NCI-H1417 treated with DMSO at 0.1 percent for 48 hours (cell line): ENCODE measurements at places on chromosomes 12 and 14.

GRCh38 chr12:111276146-111276545 is 92.7 kb downstream of the PHETA1 start:
- no peak for DNase-seq

- no peak for DNase-seq
Measured at GRCh38 chr14:63164108-63164683, 40.0 kb upstream of the RHOJ start.

DNA sequence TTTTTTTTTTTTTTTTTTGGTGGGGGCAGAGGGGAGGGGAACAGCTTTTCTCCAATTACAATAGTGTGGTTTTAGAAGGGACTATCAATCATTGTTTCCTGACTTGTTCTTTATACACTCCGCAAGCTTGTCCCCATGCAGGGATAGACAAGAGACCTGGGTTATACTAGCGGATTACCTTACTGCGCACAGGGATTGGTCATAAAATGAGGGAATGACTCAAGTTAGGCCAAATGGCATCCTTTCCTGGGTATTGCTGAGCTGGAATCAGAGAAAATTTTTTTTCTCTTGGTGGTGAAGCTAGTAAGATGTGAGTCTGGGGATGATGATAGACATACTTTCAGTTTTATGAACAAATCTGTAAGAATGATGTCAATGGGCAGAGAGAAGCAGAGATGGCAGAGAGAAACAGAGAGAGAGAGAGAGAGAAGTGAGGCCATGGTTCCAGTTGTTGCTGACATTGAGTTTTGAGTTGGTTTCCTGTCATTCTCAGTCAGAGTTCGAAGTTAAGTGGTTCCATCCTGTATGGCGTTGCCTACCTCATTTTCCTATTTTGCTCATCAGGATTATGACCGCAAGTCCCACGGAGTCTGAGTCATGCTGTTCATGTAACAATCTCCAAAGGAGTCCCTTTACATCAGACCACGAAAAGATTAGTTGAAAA is 59.1 kb upstream of the OTOGL start:
- DNase-seq: no peak

DNA sequence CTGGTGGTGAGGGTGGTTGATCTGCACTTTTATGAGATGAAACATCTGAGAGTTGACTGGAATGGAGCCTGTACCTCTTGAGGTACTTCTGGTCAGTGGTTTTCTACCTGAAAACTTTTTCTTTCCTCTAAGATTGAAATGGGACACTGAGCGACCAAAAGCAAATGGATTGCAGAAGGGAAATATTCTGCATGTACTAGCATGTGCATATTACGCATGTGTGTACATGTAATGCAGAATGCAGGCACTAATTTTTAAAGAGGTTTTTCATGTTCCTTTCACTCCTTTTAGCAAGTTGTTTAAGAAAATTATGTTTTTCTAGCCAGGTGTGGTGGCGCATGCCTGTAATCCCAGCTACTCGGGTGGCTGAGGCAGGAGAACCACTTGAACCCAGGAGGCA is 28.7 kb upstream of the EID3 start:
- DNase-seq: no peak

- no peak for DNase-seq
Measured at GRCh38 chr14:59754256-59754655, 116.3 kb downstream of the RTN1 start.

- no peak for DNase-seq
Measured at GRCh38 chr12:89319122-89319521, 33.2 kb downstream of the DUSP6 start.

DNA sequence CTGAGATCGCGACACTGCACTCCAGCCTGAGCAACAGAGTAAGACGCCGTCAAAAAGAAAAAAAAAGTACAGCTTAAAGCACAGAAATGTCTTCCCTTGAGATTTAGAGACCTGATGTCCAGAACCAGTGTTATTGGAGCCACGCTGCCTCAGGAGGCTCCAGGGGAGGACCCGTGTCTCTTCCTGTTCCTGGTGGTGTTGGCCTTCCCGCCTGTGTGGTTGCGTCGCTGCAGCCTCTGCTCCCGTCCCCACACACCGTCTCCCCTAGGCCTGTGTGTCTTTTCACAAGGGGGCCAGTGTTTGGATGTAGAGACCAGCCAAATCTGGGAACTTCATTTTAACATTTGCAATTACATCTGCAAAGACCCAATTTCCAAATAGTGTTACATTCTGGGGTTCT is 8.6 kb upstream of the FBRSL1 start:
- DNase-seq: no peak

DNA sequence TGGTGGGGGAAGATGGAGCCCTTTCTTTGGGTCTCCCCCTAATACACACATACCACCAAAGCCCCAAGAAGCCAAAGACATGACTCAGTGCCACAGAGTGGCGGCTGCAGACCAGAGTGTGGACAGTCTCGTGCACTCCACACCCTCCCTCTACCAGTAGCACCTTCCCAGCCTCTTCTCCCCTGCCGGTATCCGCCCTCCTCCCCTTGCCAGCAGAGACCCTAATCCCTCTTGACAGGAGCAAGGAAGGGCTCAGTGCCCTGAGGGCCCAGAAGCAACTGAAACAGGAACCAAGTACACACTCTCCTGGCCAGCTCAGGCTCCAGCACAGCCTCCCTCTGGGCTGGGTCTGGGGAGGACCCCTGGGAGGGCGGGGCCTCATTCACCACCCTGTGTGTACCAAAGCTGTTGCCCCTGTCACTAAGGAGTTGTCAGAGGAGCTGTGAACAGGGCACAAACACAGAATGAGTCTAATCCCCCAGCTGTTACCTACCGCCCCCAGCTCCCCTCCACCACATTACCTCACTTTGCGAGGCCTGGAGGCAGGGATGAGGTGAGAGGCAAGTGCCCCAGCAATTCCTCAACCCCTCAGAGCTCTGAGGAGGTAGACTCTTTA is 8.2 kb downstream of the SPRYD3 start:
- no peak for DNase-seq

GRCh38 chr14:97578982-97579548 is 781.9 kb downstream of the VRK1 start:
- DNase-seq: no peak

- DNase-seq: no peak
Measured at GRCh38 chr14:90263748-90264449, 7.5 kb downstream of the PSMC1 start.

DNA sequence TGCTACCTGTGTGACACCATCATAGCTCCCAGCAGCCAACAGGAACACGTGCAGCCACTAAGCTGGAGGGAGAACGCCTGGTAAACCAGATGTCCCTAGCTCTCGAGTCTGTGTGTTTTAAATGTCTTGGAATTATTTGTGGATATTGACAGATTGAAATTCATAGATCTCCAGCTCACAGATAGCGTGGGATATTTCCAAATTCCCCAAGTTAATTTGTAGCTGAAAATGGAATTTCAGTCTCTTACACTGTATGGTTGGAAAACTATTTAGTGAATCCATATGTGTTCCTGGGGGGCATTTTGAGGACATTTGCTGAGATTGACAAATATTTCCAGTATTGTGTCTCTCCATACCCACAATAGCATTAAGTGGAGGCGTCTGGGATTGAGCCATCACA is 618.6 kb upstream of the TMEM132C start:
- DNase-seq: no peak

- no peak for DNase-seq
Measured at GRCh38 chr14:60655119-60655897, 6.0 kb upstream of the SIX1 start.

- DNase-seq: no peak
Measured at GRCh38 chr14:54893151-54893760, 9.4 kb downstream of the GCH1 start.

DNA sequence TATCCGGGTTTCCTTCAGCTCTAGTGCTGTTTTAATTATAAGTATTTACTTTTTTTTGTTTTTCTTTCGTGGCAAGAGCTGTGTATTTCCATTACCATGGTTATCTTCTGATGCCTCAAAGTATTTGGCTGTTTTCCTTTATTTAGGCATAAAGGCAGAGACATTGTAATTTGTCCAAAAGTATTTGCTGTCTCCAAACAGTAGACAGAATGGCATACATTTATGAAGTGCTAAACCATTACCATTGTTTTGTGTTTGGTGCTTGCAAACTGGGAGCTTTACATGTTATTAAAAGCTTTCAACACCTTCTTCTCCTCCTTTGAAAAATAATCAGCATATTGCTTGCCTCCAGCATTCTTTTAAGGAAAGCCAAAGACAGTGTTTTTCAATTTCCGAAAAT is 46.3 kb downstream of the FLRT2 start:
- DNase-seq: no peak

GRCh38 chr14:103801459-103801858 is 45.9 kb downstream of the PPP1R13B start:
- no peak for DNase-seq

- DNase-seq: no peak
Measured at GRCh38 chr14:49617852-49618519, 2.4 kb downstream of the RPL36AL start.

GRCh38 chr12:65613692-65614091 is 210.6 kb upstream of the HMGA2 start:
- DNase-seq: no peak
